ENCODE measurements at places on chromosomes 12 and 14. TPM values are rescaled to one million over a fixed set of nuclear protein-coding genes. Genes with fewer than 3 reads are reported as not detected.

DNA sequence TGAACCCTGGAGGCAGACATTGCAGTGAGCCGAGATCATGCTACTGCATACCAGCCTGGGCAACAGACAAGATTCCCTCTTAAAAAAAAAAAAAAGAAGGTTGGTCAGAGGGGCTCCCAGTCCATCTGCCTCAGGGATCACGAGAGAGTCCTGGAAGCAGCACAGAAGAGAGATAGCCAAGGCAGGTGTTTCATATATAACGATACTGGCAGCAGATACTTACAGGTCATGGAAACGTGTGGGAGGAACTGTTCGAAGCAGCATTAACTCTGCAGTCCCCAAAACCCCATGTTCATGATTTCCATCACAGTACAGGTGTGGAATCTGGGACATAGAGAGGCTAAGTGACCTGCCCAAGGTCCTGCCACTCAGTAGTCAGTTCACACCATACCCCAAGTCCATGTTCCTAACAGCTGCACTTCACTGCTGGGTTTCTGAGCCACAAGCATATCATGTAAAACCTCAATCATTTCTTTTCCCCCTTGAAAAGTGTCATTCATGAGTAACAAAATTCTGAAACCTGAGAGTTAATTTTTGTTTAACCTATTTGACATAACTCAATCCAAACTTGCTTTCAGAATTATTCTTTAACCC lies 16.7 kb downstream of the CDK2AP1 start:
- peak; percentile 21 for DNase-seq

- DNase-seq, result no peak
Measured at GRCh38 chr14:92903359-92903758, 19.6 kb upstream of the CHGA start.

DNA sequence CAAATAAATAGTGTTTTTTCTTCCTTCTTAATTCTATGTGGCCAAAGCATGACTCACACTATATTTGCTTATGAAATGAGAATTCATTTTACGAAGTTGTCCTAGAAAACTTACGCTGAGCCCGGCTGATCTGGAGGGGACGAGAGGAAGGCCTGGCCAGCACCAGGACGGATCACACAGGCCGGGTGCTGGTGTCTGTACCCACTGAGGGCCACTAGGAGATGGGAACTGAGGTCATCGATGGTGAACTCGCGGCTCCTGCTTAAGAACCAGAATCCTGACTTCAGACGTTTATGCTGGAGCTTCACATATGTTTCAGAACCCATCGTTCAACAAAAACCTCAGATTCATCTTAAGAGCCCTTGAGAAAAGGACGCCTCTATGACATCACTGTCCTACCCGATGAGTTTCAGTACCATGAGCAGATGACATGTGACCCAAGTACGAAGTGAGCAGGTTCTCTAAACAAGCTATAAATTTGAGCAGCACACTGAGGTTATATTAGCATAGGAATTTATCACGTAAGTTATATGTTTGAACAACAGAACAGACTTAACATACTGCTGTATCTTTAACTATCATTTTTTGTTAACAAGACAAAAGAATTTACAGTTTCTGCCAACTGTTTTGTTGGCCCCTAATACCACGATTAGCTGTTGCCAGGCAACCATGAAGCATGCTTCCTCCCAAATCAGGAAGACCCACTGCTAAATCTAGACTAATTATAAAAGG lies 111.9 kb downstream of the FOXN3 start:
- DNase-seq, result peak; percentile 72

The CLMN gene
- total RNA-seq, result 1.1 TPM

- DNase-seq, result no peak
Measured at GRCh38 chr12:26429070-26429691, 233.8 kb downstream of the SSPN start.

GRCh38 chr12:32884962-32885361 lies 11.6 kb downstream of the PKP2 start:
- DNase-seq, result no peak

- DNase-seq, result no peak
Measured at GRCh38 chr12:41277100-41277945, 89.2 kb downstream of the PDZRN4 start.

- DNase-seq, result no peak
Measured at GRCh38 chr12:68804657-68805591, 3.1 kb upstream of the MDM2 start.

GRCh38 chr12:43316520-43316919 lies 235.5 kb downstream of the ADAMTS20 start:
- DNase-seq, result no peak

The SCN8A gene
- total RNA-seq, result 26.4 TPM

DNA sequence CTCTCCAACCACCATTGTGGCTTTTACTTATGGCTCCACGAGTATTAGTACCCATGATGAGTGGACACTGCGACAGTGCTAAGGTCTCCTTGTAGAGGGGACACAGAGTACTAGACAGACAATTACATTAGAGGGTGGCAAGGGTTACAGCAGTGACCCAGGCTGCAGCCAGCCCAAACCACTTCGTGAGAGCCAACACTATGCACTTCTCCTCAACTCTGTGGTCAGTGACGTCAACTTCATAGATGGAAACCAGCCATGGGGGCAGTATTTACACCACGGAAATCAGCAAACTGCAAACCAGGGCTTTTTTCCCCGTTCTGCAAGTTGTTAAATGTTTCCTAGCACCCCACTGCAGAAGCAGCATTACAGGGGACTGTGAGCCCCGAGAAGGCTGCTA lies 61.6 kb upstream of the ZFP36L1 start:
- peak; percentile 5 for DNase-seq

The AICDA gene
- not detected for total RNA-seq

The TRIM9 gene
- total RNA-seq, result 1.1 TPM

GRCh38 chr14:73752297-73752992 lies 38.3 kb upstream of the PNMA1 start:
- DNase-seq, result peak; percentile 91

The IGF1 gene
- total RNA-seq, result 0.88 TPM

DNA sequence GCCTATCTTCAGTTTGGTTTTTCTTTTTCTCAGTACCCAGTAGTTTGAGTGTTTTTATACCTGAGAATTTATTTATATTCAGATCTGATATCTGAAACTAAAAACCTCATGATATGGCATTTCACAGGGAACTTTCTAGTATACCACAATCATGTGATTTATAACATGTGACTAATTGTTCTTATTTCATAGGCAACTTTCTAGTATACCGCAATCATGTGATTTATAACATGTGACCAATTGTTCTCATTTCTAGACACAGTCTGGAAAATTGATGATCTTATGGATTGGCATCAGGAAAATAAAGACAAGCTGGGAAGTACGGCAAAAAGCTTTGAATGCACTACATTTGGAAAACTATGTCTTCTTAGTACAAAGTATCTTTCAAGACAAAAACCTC lies 20.6 kb downstream of the ZNF268 start:
- no peak for DNase-seq

GRCh38 chr12:115542656-115543055 lies 734.8 kb downstream of the MED13L start:
- DNase-seq, result no peak

- no peak for DNase-seq
Measured at GRCh38 chr12:3677609-3678008, 75.3 kb downstream of the CRACR2A start.

GRCh38 chr14:31692376-31692781 lies 131.2 kb downstream of the NUBPL start:
- peak; percentile 80 for DNase-seq

The CELA1 gene
- not detected for total RNA-seq

DNA sequence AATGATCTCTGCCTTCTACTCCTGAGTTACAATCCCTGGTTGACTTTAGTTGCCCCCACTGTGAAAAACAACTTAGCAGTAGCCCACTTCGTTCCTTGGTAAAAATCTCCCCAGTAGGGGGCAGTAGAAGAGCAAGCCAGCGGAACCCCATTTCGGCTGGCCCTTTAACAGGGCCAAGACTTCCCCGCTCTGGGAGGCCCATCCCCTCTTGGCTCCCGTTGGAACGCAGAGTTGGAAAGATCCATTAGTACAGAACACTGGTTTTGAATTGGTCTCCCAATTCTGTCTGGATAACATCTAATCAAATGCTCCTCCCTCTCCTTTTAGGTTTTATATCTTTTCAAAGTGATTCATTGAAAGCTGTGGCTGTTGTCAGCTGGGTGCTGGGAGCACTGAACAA lies 1133.3 kb downstream of the BCL11B start:
- no peak for DNase-seq

- no peak for DNase-seq
Measured at GRCh38 chr12:97223419-97223818, 239.2 kb upstream of the RMST start.

The CD4 gene
- total RNA-seq, result 15.0 TPM
